Cardiac fibroblast (primary cell): ENCODE measurements at places on chromosomes 5 and 9.

GRCh38 chr5:11483630-11484029 lies 420.6 kb downstream of the CTNND2 start:
- DNase-seq: no peak

DNA sequence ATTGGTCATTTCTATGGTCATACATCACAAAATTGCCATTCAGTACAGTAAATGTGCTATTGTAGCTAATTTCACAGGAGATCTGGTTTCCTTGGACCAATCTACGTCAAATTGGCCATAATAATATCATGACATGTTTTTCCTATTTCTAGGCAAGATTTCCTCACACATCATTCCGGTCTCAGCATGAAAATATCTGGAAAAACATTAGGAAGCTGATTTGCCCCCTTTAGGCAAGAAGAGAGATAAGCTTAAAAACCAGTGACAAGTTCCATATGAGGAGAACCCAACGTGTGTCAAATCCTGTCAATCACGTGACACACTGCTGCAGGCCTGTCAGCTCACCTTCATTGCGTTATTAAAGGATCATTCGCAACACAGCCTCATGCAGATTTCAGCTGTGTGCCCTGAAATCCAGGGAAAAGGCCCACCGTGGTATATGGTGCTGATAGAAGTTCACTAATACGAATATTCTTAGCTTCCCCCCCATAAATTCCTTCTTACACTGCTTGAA lies 153.3 kb downstream of the ST8SIA4 start:
- no peak for DNase-seq

DNA sequence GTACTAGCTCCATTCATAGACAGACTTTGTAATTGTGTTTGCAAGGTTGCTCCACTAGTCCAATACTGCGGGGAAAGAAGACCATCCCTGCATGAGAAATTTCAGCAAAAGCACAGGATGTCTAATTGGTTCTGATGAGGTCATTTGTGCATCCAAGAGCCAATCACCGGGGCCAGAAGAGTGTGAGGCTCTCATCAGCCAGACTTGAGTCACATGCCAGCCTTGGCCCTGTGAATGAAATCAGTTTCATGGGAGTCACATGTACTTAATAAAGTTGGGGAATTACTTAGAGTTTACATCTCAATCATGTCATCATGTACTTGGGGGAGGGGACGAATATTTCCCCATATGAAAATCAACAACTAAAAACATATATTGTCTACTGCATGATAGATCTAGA lies 1236.0 kb downstream of the MAT2B start:
- DNase-seq: no peak

GRCh38 chr9:134469041-134469875 lies 143.0 kb downstream of the RXRA start:
- DNase-seq: peak; percentile 15

DNA sequence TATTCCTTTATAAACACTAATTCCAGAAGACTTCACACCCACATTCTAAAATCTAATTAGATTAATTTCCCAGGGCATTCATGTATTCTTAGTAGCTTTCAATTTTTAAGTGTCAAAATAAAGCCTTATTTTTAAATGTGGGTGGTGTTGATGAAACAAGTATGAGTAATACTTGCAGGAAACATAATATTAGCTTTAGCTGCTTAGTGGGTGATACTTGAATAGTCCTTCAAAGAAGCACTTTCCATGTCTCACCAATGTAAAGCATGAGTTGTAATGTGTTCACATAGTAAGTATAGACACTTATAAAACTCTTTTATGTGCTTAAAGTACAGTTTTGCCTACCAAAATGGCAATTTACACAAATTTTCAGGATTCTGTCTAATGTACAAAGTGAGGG lies 6.9 kb downstream of the FNBP1 start:
- DNase-seq: peak; percentile 58

DNA sequence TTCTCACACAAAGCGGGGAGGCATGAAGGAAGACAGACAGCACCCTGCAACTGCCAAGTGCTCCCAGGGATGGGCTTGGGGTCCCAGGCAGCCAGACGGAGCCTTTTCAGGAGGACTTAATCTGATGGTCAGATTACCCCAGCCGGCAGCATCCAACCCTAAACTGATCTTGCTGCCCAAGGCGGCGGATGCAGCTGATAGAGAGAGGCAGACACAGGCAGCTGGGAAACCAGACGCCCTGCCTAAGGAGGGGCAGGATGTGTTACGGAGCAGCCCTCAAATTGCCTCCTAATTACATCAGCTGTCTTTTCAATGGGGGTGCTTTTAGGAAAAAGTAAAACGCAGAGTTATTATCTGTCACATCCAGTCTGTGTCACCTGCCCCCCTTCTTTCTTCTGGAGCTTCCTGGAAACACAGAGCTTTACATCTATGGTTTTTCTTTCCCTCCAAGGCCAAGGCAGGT lies 190.9 kb upstream of the PANK3 start:
- DNase-seq: no peak

DNA sequence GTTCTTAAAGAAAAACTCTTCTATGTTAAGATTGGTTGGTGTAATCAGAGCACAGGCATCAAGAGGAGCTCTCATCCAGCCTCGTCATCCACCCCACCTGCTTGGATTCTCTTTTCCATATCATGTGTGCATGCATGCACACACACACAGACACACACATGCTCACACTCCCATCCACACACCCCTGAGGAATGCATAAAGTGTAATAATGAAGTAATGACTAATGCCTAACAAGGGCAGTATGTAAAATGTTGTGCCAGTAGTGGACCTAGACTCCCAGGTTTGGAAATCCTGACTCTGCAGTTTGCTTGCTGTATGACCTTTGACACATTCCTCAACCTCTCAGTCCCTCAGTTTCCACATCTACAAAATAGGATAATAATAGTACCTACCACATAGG lies 280.0 kb upstream of the ANKRD55 start:
- no peak for DNase-seq

GRCh38 chr5:164336906-164337305 lies 831.5 kb downstream of the MAT2B start:
- DNase-seq: peak; percentile 90
